AML-193 (cell line): ENCODE measurements at places on chromosomes 3 and 15.
A peak's percentile ranks its signal among the peaks of the same experiment; 100 is the strongest.

DNA sequence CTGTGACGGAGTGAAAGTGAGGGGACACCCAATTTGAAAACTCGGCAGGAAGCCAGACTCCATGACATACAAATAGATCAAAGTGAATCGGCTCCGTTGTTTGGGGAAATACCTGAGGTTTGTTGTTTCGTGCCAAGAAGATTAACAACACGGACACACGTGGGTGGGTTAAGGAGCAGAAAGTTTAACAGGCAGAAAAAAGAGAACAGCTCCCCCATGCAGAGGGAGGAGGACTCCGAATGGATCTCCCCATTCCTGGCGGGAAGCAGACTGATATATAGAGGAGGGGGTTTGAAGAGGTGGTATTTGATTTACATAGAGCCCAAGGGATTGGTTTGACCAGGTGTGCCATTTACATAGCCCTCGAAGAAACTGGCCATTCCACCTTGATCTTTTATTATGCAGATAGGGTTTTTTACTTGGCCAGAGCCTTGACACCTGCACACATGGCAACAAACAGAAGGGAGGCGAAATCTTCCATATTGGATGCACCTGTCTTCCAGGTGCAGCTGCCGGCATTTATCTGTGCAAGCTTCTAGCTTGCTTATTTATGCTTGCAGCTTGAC lies 4.8 kb upstream of the SACM1L start:
- no peak for DNase-seq

- DNase-seq: no peak
Measured at GRCh38 chr3:153442386-153442785, 280.4 kb downstream of the RAP2B start.

DNA sequence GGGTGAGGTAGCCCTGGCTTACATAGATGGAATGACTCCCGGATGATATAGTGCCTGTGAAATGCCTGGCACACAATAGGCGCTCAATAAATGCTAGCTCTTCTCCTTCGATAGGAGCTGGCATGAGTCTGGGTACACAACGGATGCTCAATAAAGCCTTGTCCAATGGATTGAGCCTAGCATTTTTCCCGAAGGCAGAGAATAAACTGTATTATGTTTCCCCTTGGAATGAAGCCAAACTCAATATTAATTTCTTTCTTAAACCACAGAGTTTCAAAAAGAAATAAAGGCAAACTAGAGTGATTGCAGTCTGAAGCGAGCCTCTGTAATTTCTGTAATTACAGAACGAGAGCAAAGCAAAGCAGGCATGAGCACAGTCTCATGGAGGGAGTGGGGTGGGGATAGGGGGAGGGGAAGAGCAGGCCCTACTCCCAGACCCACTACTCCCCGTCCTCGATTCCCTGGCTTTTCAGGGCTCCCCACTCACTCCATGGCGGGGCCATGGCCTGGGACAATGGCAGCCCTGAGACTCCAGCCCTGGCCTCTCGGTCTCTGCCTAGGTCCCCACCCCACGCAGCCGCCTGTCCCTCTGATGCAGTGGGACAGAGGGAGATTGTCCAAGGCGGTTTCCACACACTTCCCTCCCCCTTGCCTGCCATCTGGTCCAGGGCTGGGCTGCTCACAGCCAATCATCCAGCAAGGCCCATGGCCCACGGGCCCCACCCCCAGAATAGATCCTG lies 18.0 kb downstream of the SLC6A1 start:
- no peak for DNase-seq

DNA sequence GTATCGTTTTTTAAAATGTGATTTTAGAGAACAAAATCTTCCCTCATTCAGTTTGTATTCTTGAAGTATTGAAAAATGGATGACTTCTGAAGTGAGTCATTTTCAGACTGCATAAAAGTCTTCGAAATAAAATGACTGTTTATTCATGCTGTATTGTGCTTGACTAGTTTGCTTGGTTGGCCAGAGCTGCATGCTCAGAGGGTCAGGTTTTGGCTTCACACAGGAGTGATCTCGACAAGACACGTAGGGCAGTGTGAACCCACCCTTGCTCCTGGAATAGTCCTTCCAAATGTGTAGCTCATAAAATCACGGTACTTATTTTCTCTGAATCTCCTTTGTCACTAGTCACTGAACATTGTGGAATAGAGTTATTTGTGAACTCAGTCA lies 73.3 kb downstream of the FNDC3B start:
- no peak for DNase-seq

- DNase-seq: no peak
Measured at GRCh38 chr3:162938083-162938482, 1441.5 kb downstream of the OTOL1 start.

DNA sequence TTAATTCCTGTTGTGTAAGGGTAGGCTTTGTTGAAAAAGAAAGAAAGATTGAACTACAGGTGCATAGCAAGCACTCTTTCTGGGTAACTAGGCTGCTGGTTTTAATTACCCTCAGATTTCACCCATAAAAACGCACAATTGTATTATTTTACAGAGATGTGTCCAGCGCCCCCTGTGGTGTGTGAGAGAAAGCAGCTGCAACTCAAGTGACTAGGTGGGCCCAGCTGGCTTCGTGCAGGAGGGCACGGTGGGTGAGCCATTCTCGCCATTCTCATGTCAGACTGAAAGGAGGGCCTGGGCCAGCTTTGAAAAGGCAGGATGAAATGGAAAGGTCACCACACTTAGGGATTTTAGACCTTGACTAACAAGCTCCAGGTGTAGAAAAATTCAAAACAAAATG lies 122.6 kb downstream of the LRIG1 start:
- DNase-seq: no peak

- DNase-seq: no peak
Measured at GRCh38 chr15:82314769-82315518, 34.3 kb downstream of the GOLGA6L10 start.

DNA sequence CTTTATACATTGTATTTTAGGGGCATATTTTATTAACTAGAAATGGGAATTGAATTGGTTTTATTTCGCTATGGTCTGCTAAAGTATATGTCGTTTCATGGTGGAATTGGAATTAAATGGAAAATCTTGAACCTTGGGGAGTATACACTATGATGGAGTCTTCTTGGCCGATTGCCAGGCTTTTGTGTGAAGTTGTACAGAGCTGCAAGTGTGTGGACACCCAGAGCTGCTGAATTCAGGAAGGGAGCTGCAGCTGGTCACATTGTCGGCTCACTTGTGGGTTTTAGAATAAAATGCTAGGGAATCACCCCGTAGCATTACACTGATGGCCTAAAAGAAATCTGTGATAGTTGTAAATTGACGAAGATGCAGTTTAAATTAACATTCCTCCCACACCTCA lies 35.1 kb downstream of the USP3 start:
- no peak for DNase-seq

GRCh38 chr3:116770815-116771450 lies 61.4 kb downstream of the TUSC7 start:
- DNase-seq: peak; percentile 81

- no peak for DNase-seq
Measured at GRCh38 chr15:53588773-53589172, 170.7 kb downstream of the WDR72 start.

- no peak for DNase-seq
Measured at GRCh38 chr3:10396931-10397330, 76.0 kb upstream of the SEC13 start.

GRCh38 chr3:129352650-129353588 lies 74.2 kb downstream of the HMCES start:
- no peak for DNase-seq

DNA sequence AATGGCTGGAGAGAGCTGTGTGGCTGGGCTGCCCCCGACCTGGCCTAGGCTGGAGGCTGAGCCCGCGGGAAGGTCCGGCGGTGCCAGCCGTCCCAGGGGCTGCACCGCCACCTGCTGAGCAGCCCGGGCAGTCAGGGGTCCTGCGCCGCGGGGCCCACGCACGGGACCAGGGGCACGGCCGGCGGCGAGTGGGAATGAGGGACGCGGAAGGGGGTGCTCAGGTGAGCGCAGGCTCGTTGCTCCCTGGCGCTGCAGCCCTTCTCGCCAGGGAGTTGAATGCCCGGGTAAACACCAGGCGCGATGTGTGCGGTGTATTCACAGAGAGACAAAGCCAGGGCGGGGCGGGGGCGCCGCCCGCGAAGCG lies 666 bp upstream of the SEMA3F start:
- no peak for DNase-seq

- DNase-seq: no peak
Measured at GRCh38 chr3:154059833-154060232, 61.4 kb upstream of the ARHGEF26 start.

GRCh38 chr15:76678766-76679165 lies 226.4 kb downstream of the SCAPER start:
- DNase-seq: no peak

DNA sequence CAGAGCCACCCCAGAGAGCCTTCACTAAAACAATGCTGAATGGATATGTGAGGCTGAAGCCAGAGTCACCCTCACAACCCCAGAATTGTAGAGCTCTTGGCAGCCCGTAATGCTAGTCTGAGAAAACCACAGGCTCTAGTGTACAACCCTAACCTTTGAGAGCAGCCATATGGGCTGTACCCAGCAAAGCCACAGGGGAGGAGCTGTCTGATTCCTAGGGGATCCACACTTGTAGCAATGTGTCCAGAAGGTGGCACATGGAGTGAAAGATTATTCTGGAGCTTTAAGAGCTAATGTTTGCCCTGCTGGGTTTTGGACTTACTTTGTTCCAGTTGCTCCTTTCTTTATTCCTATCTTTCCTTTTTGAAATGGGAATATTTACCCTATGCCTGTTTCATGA lies 626.8 kb downstream of the GRM7 start:
- DNase-seq: no peak

DNA sequence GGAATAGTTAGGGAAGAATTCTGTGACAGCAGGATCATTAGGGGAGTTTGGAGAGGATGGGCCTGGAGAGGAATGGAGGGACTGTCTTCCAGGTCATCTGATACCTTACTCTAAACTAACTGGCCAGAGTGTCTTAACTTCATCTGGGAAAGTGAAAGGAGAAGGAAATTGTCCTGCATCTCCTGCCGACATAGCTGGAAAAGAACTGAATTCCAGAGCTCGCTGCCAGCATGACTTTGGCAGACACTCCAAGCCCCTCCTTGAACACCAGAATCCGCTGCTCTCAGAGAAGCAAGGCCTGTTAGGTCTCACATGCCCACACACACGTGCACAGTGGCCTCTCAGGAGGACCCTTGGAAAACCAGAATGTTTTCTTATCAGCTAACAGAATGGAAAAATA lies 10.5 kb downstream of the ABI3BP start:
- DNase-seq: no peak

DNA sequence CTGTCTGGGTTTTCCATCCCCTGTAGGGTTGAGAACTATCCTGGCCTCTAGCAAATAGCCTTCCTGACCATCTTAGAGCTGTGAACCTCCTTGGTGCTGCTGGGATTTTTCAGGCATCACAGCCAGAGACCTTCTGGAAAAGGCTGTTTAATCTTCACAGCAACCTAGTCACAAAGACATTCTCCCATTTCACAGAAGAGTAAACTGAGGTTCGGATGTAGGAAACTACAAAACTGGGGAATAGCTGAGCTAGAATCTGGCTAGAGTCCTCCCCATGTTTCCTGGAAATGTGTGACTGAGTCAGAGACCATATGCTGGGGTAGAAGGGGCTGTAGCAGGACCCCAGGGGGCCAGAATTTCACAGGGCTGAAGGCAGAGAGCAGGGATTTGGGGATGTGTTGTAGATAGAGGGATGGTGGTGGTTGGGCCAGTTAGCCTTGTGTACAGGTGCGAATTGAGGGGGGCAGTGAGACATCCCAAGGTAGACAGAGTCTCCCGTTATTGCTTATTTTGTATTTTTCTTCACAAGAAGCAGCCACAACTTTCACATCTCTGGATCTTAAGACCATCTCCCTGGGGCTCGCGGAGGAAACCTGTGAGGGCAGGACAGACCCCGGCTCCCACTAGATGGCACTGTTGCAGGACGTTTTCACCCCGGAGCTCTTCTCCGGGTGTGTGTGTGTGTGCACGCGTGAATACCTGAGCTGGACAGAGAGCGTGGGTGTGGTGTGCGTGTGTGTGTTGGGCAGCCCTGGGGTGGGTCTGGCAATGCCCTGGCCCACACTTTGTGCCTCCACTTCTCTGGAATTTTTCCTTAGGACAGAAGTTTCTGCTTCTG lies 66.9 kb upstream of the PRR23C start:
- peak; percentile 52 for DNase-seq

- DNase-seq: no peak
Measured at GRCh38 chr3:142909282-142909681, 20.4 kb upstream of the PCOLCE2 start.

- no peak for DNase-seq
Measured at GRCh38 chr3:13016083-13016720, 57.0 kb downstream of the IQSEC1 start.
